NCI-H2171 (cell line): ENCODE measurements at places on chromosomes 3 and 15.
A peak's percentile ranks its signal among the peaks of the same experiment; 100 is the strongest.

- DNase-seq, result peak; percentile 7
These were observed 15.7 kb upstream of the AEN start for GRCh38 chr15:88605189-88606069.

DNA sequence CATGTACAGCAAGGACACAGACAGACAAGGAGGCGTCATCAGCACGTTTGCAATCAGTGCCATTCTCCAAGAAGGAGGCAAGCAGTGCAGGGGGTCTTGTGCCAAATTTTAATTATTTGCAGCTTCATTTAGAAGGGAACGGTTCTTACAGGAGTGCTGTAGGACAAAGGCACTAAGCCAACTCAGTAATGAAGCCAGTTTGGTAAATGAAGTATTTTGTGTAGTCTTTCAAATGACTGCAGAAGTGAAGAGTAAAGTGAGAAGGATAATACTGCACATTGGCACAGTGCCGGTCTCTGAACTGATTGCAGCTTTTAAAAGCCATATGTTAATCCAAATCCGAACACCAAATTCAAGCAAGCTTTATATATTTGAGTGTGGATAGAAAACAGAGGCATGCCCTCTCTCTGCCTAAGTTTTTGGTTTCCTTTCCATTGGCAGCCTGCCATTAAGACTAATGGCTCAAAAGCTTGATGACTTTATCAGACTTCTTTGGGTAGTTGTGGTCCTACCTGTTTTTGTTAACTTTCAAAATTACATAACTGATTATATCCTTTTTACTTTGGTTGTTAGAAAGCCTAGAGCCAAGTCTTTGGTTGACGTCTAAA, 101.3 kb downstream of the SENP2 start:
- no peak for DNase-seq

DNA sequence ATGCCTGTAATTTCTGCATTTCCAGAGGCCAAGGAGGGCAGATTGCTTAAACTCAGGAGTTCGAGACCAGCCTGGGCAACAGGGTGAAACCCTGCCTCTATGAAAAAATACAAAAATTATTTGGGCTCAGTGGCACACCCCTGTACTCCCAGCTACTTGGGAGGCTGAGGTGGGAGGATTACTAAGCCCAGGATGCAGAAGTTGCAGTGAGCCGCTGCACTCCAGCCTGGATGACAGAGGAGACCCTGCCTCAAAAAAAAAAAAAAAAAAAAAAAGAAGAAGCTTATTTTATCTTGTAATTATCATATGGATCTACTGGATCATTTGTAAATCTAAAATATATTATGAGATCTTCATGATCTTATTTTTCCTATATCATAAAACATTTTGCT, 84.1 kb downstream of the PPCDC start:
- no peak for DNase-seq

- DNase-seq, result no peak
These were observed 194.2 kb downstream of the EBLN2 start for GRCh38 chr3:73255609-73256029.

- DNase-seq, result no peak
These were observed 121.3 kb downstream of the CD47 start for GRCh38 chr3:107969525-107969924.

DNA sequence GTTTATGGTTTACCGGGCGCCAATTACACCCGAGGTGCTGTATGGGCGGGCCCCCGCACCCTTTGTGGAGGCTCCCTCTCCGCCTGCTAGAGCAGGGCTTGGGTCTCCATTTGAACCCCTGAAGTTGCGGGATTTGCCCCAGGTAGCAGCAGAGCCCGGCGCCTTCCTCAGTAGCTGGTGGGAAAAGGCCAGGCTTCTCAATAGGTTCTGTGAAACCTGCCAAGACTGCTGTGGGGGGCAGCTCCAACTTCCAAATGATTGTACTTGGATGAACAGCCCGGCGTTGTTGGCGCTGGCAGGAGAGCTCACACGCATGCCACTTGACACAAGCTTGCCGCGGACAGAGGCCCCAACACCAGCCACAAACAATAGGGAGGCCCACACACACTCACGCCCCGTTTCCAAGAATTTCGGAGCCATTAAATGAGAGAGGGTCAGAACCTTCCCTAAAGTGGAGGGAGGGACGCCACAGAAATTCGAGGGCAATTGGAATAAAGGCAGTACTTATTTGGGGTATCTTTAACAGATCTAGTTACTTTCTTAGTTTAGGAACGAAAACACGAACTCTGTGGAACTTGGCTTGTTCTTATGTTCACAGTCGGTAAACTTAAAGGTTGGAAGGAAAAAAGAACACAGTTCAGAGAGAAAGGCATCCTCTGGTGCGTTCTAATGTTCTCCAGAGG, 1.4 kb downstream of the EPHB3 start:
- no peak for DNase-seq

DNA sequence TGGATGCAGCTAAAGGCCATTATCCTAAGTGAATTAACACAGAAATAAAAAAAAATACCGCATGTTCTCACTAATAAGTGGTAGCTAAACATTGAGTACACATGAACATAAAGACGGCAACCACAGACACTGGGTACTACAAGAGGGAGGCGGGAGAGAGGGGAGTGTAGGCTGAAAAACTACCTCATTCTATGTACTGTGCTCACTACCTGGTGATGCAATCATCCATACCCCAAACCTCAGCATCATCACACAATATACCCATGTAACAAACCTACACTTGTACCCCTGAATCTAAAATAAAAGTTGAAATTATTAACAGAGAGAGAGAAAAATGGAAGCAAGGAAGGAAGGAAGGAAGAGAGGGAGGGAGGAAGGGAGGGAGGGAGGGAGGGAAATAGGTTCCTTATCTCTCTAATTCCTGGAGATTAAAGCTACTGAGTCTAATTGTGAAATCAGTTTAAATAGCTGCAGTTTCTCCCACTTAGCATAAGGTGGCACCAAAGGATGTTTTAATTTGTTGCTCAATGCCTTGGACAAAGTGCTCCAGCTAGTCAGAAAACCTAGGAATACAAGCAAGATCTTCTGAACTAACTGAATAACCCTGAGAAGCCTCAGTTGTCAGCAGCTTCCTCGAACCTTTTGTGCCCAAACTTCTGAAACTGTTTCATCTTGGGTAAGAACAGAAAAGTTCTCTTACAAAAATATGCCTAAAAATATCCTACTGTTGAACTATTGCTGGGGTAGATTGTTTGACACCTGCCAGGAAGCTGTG, 79.4 kb upstream of the ATP11B start:
- DNase-seq, result peak; percentile 36

- no peak for DNase-seq
These were observed 115.6 kb downstream of the RFX7 start for GRCh38 chr15:56128081-56128480.

DNA sequence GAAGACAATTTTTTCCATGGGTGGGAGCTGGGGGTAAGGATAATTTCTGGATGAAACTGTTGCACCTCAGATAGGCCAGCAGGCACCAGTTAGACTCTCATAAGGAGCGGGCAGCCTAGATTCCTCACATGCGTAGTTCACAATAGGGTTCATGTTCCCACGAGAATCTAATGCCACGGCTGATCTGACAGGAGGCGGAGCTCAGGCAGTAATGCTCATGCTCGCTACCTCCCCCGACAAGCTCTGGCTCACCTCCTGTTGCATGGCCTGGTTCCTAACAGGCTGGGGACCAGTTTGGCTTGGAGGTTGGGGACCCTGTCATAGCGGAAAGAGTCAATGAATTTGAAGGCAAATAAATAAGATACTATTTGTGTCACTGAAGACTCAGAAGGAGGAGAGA, 105.5 kb downstream of the PLD1 start:
- DNase-seq, result no peak

DNA sequence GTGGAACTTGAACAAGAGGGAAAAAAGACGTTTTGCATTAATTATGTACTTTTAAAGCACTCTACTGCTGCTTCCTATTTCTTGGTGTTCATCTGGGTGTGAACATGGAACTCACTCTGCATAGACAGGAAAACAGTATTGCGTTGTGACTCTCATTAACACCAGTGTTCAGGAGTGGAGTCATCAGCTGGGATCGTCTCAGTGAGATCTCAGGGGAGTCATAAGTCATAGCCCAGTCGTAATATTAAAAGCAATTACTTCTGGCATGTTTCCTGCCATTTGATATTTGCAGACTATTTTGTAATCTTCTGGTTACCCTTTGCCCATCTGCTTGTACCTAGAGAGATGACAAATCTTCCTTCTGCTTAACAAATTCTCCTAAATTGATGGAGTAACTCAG, 462.0 kb upstream of the ATP11B start:
- peak; percentile 89 for DNase-seq

DNA sequence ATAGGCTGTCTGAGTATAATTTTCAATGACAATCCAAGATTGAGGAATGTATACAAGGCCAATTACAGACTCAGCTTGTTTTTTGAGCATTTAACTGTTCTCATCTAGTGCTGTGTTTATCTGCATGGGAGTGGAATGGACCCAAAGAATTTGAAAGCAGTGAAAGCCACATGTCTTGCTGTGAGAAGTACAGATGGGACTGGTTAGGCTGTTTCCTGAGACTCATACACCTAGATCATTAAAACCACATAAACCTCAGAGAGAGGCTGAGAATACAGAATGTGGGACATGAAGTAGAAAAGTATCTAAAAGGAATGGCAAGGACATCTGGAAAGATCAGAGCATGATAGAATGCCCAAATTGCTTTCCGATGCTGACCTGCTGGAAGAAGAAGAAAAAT, 224.6 kb downstream of the NLGN1 start:
- no peak for DNase-seq

DNA sequence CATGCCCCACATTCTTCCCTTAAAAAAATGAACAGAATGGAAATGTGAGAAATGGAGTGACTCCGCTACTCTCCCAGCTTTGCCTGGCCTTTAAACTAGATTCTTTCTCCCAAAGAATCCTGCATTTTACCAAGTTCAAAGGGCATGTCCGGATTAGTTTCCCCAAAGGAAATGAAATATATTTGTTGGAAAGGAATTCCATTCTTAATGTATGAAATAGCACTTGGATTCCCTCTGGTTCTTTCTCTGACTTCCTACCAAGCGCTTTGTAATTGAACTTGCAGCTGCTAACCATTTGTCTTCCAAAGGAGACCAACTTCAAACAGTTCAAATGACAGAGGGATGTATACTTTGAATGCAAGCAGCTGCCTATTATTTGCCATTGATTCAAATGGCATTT, 18.9 kb downstream of the MAP2K1 start:
- DNase-seq, result no peak

DNA sequence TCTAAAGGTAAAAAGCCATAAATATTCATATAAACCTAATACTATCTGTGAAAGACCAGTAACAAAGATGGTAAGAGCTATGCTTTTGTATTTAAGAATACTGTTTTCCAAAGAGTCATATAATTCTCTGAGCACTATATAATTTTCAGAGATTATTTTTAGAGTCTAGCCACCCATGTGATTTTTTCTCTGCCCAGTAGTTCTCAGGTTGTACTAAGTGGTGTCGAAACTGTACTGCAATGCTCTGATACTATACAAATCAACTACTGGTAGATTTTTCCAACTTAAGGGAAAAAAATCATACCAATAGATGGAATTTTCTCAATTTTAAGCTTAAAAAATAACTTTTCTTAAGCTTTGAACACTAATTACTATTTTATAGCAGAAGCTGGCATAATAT, 104.8 kb downstream of the MYO5A start:
- no peak for DNase-seq

- DNase-seq, result no peak
These were observed 283.7 kb downstream of the GBE1 start for GRCh38 chr3:81477740-81478139.

- no peak for DNase-seq
These were observed 51.1 kb downstream of the BDH1 start for GRCh38 chr3:197504641-197505121.

- DNase-seq, result no peak
These were observed 189.7 kb downstream of the PDZRN3 start for GRCh38 chr3:73435055-73435454.

DNA sequence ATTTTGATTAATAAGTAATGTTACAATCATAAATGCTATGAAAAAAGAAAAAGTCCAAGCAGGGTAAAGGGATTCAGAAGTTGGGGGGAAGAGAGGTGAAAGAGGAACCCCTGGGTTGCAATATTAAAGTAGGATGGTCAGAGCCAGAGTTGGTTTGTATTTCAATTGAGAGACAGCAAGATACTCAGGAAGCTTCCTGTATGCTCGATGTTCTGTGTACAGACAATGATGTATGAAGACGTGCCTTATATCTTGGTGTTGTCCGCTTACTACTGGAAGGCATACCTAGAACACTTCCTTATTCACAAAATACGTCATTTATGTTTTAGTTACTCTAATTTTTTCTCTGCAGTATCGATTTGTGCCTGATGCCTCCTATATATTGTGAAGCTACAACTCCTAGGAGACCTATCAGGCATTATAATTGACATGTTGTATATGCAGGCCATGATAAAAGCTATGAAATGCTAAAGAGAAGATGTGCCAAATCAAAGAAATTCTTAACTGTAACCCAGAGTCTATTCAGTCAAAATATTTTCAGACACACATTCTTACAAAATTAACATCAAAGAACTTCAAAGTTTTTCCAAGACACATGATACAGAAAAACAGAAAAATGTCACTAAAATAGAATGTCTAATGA, 87.5 kb downstream of the TBL1XR1 start:
- no peak for DNase-seq

- DNase-seq, result peak; percentile 65
These were observed 78.1 kb downstream of the AAGAB start for GRCh38 chr15:67176195-67176971.

DNA sequence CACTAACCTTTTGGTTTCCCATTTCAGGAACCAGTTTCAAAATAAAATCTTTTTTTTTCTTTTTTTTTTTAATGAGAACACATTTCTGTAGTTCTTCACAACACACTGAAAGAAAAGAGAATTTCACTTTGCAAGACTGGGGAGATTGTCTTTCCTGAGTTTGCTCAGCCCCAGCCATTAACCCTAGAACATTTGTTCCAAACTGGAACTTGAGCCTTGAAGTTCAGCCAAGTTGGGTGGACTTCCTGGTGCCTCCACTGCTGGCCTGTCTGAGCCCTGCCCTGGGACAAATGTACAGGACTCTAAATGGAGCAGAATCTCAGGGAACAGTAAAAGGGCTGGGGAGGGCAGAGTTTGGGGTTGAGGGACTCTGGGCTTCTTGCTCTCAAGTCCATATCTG, 196.4 kb upstream of the LPP start:
- no peak for DNase-seq

GRCh38 chr3:19816631-19817030, 117.4 kb downstream of the EFHB start:
- DNase-seq, result no peak

- no peak for DNase-seq
These were observed 17.5 kb downstream of the SENP8 start for GRCh38 chr15:72135719-72136118.

DNA sequence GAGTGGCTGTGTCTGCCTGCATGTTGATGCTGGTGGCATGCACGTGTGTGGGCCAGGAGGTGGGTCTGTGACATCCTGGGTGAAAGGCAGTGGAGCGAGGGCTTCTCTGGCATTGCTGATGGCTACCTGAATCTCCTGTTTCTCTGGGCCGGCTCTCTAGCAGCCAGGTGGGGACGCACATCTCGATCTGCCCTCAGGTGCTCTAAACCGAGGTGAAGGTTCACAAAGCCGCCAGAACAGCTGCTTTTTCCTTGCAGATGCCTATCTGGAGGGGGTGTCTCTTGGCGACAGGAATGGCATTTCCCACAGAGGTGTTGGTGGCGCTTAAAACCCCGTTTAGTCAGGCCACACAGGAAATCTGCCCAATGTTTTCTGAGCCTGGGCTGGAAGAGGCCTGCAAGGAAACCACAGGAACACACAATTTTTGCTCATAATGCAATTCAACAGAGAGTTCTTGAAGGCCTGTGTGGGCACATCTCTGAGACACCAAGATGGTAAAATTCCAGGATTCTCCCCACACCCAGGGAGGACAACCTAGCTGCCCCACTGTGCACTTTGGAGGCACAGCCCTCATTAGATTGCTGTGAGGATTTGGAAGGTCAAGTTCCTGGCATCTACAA, 11.9 kb downstream of the TMEM158 start:
- DNase-seq, result no peak

GRCh38 chr3:167691366-167691765, 37.6 kb upstream of the WDR49 start:
- no peak for DNase-seq
